ENCODE measurements at places on chromosomes 12 and 14. TPM values are rescaled to one million over a fixed set of nuclear protein-coding genes. Genes with fewer than 3 reads are reported as not detected.

Gene RPGRIP1
- total RNA-seq: not detected

Gene TMED10
- total RNA-seq: 273 TPM

Gene PTCSC3
- total RNA-seq: not detected

Gene KRT73
- not detected for total RNA-seq

Gene RAB15
- 0.22 TPM for total RNA-seq

Gene SCN8A
- total RNA-seq: 0.60 TPM

Gene ARG2
- 1.8 TPM for total RNA-seq

Gene ARHGDIB
- 63.8 TPM for total RNA-seq

Gene TCTN2
- 20.0 TPM for total RNA-seq

Gene AACS
- total RNA-seq: 22.6 TPM

Gene OR4E2
- not detected for total RNA-seq

Gene INSM2
- total RNA-seq: not detected

Gene CAPS2
- total RNA-seq: 29.3 TPM

Gene C12orf60
- 0.20 TPM for total RNA-seq

Gene P2RX2
- not detected for total RNA-seq

Gene CLEC2B
- total RNA-seq: 27.5 TPM

Gene CBLN3
- 3.3 TPM for total RNA-seq

Gene ZFHX2
- 2.1 TPM for total RNA-seq

Gene PSMD9
- 43.2 TPM for total RNA-seq

Gene GRIP1
- 2.4 TPM for total RNA-seq

Gene GZMH
- total RNA-seq: not detected

Gene FLVCR2
- total RNA-seq: 86.1 TPM

Gene LRRC10
- total RNA-seq: not detected

Gene ZBTB39
- 6.8 TPM for total RNA-seq

Gene G2E3
- 14.0 TPM for total RNA-seq

Gene IPO8
- 34.7 TPM for total RNA-seq
